Tibial nerve (tissue), 4 donors: ENCODE measurements at places on chromosomes 3 and 15. TPM values are rescaled to one million over a fixed set of nuclear protein-coding genes. Genes with fewer than 3 reads are reported as not detected.

GRCh38 chr15:73596174-73596573 lies 37.0 kb downstream of the NPTN start:
- H3K4me1 ChIP-seq = no peaks in the 10 kb centered on the region
- H3K27ac ChIP-seq = no peak overlapping the region
- H3K27me3 ChIP-seq = no peaks in the 10 kb centered on the region

The KBTBD13 gene
- total RNA-seq = not detected

DNA sequence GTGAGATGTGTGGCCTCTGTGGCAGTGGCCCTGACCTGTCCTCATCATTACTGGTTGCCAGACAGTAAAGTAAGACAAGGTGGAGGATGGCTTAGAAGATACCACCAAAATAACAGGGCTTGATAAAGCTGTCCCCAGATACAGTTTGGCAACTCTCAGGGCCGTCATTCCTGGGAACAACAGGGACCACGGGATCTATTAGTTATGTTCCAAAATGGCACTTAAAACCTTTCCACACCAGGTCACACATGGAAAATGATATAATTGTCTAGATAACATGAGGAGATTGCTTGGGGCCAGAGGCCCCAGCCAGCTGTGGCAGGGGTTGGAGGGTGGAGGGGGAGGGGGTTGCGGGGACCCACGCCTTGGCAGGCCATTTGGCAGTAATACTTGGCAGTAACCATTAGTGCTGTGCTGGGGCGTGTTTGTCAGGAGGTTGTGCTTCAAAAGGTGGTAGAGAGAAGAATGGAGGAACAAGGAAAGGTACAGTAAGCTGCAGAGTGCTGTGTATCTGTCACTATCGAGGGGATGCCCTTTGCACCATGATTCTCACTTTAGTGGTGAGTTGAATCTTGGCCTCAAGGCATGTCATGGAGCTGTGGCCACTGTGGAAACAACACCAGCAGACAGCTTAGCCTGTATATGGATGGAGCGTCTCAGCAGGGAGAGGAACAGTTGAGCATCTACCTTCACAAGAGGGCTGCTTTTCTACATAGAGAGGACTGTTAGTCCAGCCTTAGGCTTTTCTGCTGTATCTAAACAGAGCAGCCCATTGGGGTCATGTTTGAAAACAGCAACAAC lies 14.0 kb downstream of the PLCL2 start:
- H3K4me3 ChIP-seq = no peak overlapping the region
- H3K36me3 ChIP-seq = no peaks in the 10 kb centered on the region
- peaks cover 38% of the 10 kb centered on the region for H3K4me1 ChIP-seq
- no peak for DNase-seq
- no peaks in the 10 kb centered on the region for H3K27me3 ChIP-seq

The KIF9 gene
- total RNA-seq = 3.3 TPM

GRCh38 chr3:54917862-54918261 lies 10.0 kb downstream of the LRTM1 start:
- H3K27ac ChIP-seq = no peak overlapping the region
- no peak for DNase-seq
- H3K4me1 ChIP-seq = no peaks in the 10 kb centered on the region
- no peaks in the 10 kb centered on the region for H3K36me3 ChIP-seq
- no peak overlapping the region for H3K4me3 ChIP-seq
- no peaks in the 10 kb centered on the region for H3K27me3 ChIP-seq

The SLC9A9 gene
- 11.1 TPM for total RNA-seq

GRCh38 chr3:50195501-50196252 lies 4.3 kb downstream of the GNAT1 start:
- H3K27me3 ChIP-seq = peaks cover 50% of the 10 kb centered on the region
- no peak for DNase-seq
- H3K4me1 ChIP-seq = peaks cover 10% of the 10 kb centered on the region
- H3K4me3 ChIP-seq = no peak overlapping the region
- H3K36me3 ChIP-seq = no peaks in the 10 kb centered on the region

The CHAC1 gene
- not detected for total RNA-seq

The RAB6B gene
- total RNA-seq = 2.1 TPM

DNA sequence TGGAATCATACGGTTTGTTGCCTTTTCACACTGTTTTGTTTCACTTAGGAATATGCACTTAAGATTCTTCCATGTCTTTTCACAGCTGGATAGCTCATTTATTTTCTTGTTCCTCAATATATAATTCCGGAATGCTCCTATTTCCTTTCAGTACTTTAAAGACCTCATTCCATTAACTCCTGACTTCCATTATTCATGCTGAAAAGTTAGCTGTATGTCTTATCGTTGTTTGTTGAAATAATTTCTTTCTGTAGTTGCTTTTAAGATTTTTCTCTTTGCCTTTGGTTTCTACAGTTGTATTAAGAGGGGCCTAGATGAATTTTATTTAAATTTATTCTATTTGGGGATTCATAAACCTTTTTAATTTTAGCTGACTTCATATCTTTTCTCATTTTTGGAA lies 122.2 kb downstream of the ANXA2 start:
- H3K4me1 ChIP-seq = no peaks in the 10 kb centered on the region
- peaks cover 3% of the 10 kb centered on the region for H3K27me3 ChIP-seq
- no peak overlapping the region for H3K27ac ChIP-seq
- no peaks in the 10 kb centered on the region for H3K36me3 ChIP-seq

The SIDT1 gene
- 5.5 TPM for total RNA-seq

The CEP19 gene
- total RNA-seq = 4.0 TPM

The SPSB4 gene
- not detected for total RNA-seq

DNA sequence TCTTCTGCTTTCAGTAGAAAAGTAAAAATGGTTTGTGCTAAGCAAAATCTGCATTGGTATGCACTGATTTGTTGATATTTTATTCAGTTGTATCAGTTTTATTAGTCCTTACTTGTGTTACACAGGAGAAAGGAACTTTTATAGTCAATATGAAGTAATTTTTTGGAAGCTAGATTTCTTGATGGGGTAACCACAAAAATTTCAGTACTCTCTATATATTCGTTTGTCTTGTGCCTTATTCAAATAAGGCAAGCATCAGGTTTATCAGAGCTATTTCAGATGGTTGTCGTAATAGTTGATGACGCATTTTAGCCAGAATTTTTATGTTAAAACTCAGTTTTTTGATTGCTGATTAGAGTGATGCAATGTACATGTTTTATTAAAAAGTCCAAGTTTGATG lies 50.7 kb upstream of the NIPA1 start:
- H3K4me3 ChIP-seq = no peak overlapping the region
- H3K27ac ChIP-seq = no peak overlapping the region
- H3K27me3 ChIP-seq = no peaks in the 10 kb centered on the region
- no peaks in the 10 kb centered on the region for H3K36me3 ChIP-seq
- no peak for DNase-seq

GRCh38 chr3:58867621-58868020 lies 182.2 kb downstream of the CFAP20DC start:
- no peak overlapping the region for H3K4me3 ChIP-seq
- DNase-seq = no peak
- H3K27me3 ChIP-seq = no peaks in the 10 kb centered on the region
- H3K4me1 ChIP-seq = no peaks in the 10 kb centered on the region

GRCh38 chr3:172749230-172749965 lies 1.1 kb upstream of the ECT2 start:
- peak overlapping the region; percentile 75 for H3K27ac ChIP-seq
- H3K27me3 ChIP-seq = no peaks in the 10 kb centered on the region
- H3K36me3 ChIP-seq = no peaks in the 10 kb centered on the region
- DNase-seq = no peak
- H3K4me3 ChIP-seq = peak overlapping the region; percentile 39

DNA sequence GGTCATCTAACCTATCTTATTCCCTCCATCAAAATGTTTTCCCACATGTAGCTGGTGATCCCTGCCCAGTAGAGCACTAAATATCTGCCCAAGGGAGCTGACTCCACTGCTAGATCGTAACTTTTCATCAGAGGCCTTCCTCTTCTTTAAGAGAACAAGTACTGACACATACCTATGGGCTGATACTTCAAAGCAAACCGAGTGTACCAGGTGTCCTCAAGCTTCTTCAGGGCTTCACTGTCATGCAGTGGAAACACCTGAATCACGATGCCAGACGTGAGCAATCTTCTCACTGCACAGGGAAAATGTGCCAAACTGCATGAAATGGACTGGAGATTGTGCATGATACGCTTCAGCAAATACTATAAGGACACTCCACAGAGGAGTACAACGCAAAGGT lies 41.6 kb downstream of the ANO10 start:
- no peak for DNase-seq
- H3K4me3 ChIP-seq = no peak overlapping the region
- no peak overlapping the region for H3K27ac ChIP-seq
- no peaks in the 10 kb centered on the region for H3K4me1 ChIP-seq
- H3K36me3 ChIP-seq = no peaks in the 10 kb centered on the region

The SLC24A5 gene
- total RNA-seq = 0.44 TPM

- no peaks in the 10 kb centered on the region for H3K36me3 ChIP-seq
- H3K4me1 ChIP-seq = no peaks in the 10 kb centered on the region
- H3K4me3 ChIP-seq = no peak overlapping the region
- no peaks in the 10 kb centered on the region for H3K27me3 ChIP-seq
Observed at GRCh38 chr15:66830358-66830757, 128.3 kb downstream of the SMAD6 start.

DNA sequence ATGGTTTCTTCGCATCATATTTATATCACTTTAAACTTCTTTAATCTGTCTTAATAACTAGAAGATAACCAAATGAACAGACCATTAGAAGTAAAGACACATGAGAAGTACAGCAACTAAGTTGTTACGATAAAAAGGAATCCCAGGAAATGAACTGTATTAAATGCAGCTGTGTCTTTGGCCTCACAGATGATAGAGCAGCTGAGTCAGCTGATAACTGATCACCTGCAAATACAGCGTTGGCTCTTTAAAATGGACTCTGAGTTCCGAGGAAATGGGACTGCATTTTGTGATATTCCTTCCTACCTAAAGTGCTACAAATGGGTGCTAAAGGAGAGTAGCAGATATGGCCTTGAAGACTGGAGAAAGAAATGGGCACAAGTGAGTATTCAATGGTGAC lies 121.0 kb upstream of the C15orf61 start:
- no peak for DNase-seq
- no peaks in the 10 kb centered on the region for H3K36me3 ChIP-seq
- no peak overlapping the region for H3K27ac ChIP-seq
- no peaks in the 10 kb centered on the region for H3K27me3 ChIP-seq

- no peak for DNase-seq
- H3K36me3 ChIP-seq = no peaks in the 10 kb centered on the region
- no peaks in the 10 kb centered on the region for H3K27me3 ChIP-seq
- peak overlapping the region; percentile 95 for H3K4me3 ChIP-seq
- peak overlapping the region; percentile 98 for H3K27ac ChIP-seq
- peaks cover 62% of the 10 kb centered on the region for H3K4me1 ChIP-seq
Observed at GRCh38 chr15:70761931-70762468, 1.4 kb downstream of the UACA start.

DNA sequence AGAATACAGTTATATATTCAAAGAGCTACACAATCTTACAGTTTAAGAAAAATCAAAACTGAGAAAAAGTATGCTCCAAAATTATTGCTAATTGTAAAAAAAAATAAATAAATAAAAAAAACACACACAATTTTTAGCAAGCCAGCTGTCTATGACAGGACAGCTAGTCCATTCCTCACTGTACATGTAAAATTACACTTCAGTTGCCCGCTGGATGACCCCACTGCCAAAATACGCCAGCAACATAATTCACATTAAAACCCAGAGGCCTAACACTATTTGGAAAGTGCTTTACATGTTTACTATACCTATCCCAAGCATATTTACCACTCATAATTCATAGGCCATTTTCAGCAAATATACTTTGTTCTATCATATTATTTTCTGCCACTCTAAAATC lies 5.8 kb downstream of the MYO9A start:
- H3K36me3 ChIP-seq = no peaks in the 10 kb centered on the region
- no peak overlapping the region for H3K4me3 ChIP-seq
- H3K27me3 ChIP-seq = no peaks in the 10 kb centered on the region
- H3K27ac ChIP-seq = no peak overlapping the region
- no peak for DNase-seq
- H3K4me1 ChIP-seq = no peaks in the 10 kb centered on the region

GRCh38 chr3:155046935-155047334 lies 33.2 kb upstream of the MME start:
- H3K27ac ChIP-seq = no peak overlapping the region
- H3K4me3 ChIP-seq = no peak overlapping the region
- no peaks in the 10 kb centered on the region for H3K27me3 ChIP-seq
- no peaks in the 10 kb centered on the region for H3K36me3 ChIP-seq
- no peak for DNase-seq
- H3K4me1 ChIP-seq = no peaks in the 10 kb centered on the region

GRCh38 chr3:95200384-95200783 lies 1137.5 kb downstream of the NSUN3 start:
- H3K4me1 ChIP-seq = no peaks in the 10 kb centered on the region
- H3K27ac ChIP-seq = no peak overlapping the region
- H3K27me3 ChIP-seq = no peaks in the 10 kb centered on the region
- no peak for DNase-seq

DNA sequence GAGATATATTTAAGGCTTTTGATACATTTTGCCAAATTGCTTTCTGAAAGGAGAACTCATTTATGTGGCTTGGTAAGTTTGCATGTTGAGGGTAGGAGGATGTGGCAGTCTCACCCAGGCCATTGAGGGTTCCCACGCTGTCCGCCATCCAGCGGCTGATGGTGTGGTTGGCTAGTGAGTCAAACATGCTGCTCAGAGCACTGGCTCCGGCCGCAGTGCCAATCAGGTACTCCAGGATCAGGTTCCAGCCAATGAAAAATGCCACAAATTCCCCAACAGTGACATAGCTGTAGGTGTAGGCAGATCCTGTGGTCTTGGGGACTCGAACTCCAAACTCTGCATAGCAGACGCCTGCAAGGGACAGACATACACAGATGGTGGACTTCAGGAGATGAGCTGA lies 82.3 kb downstream of the CLDN11 start:
- H3K27me3 ChIP-seq = no peaks in the 10 kb centered on the region
- no peak overlapping the region for H3K27ac ChIP-seq

The OIP5 gene
- not detected for total RNA-seq

The LMOD3 gene
- total RNA-seq = not detected

GRCh38 chr3:53243165-53243564 lies 12.7 kb downstream of the TKT start:
- no peak for DNase-seq
- H3K4me3 ChIP-seq = no peak overlapping the region
- no peaks in the 10 kb centered on the region for H3K27me3 ChIP-seq
- no peak overlapping the region for H3K27ac ChIP-seq
- peaks cover 24% of the 10 kb centered on the region for H3K4me1 ChIP-seq
